ENCODE measurements at places on chromosomes 12 and 14.

DNA sequence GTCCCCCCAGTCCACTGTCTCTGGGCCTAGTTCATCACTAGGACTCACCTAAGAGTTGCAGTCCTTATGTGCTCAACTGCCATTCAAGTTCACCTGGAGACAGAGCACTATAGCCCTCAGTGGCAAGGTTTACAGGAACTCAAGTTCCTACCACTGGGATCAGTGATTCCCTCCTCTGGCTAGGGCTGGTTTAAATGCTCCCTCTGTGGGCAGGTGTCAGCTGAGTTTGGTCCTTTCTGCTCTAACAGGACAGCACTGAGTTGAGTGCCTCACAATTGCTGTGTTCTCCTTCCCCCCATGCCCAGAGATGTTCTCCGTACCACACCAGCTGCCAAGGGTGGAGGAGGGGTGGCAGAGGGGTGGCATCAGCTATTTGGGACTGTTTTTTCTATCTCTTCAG, 20.8 kb upstream of the SAV1 start:
- DNase-seq: no peak

DNA sequence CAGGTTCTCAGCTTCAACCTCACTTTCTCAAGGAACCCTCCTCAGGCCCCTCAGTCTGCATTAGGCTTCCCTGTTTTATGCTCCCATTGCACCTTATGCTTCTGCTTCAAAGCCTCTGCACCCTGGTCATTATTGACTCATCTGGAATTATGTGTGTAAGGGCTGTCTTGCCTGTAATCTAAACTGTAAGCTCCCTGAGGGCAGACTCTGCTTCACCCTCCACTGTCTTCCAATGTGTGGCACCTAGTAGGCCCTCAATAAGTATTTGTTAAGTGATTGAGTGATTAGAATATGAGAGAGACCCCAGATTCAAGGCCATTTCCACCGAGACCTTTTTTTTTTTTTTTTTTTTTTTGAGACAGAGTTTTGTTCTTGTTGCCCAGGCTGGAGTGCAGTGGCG, 79.1 kb downstream of the VCPKMT start:
- no peak for DNase-seq

DNA sequence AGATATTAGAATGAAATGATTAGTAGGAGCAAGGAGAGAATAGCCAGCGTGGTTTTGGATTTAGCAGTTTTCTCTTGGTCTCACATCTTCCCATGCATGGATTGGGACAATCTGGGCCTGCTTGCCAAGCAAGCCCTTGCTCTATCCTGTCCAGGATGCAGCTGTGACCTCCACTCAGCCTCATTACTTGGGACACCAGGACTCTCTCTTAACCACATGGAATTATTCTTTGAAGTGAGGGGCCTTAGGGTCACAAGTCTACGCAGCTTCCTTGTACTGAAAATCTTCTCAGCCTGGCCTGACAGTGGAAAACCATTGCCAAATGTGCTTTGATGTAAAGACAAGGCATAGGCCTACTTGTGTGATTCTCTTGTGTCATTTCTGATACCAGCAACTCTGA, 28.0 kb upstream of the DCN start:
- no peak for DNase-seq

DNA sequence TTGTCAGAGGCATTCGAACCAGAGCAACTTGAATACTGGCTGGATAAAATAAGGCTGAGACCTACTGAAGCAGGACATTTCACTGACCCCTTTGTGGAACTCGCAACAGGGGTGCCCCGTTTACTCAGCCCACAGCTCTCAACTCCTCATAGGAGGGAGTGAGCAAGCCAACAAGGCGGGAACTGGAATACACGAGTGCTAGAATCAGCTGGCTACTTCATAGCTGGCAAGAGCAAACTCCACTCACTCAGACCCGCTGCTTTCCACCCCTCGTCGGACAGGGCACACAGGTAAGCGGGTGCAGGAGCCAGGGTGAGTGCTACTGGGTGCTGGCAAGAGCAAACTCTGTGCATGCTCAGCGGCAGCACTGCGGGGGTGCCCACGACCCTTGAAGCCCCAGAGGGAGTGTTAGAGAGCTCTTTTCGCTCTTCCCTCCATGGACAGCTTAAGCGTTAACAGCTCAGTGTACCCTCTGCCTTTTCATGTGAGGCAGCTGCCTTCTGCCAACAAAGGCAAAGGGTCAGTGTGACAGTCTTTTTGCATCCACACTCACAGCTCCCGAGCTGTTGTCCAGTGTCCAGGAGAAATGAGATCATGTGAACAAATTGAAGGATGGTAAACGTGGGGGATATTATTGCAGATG, 15.7 kb downstream of the CAPZA3 start:
- DNase-seq: no peak

GRCh38 chr14:92651758-92652406, 96.5 kb downstream of the LGMN start:
- no peak for DNase-seq

DNA sequence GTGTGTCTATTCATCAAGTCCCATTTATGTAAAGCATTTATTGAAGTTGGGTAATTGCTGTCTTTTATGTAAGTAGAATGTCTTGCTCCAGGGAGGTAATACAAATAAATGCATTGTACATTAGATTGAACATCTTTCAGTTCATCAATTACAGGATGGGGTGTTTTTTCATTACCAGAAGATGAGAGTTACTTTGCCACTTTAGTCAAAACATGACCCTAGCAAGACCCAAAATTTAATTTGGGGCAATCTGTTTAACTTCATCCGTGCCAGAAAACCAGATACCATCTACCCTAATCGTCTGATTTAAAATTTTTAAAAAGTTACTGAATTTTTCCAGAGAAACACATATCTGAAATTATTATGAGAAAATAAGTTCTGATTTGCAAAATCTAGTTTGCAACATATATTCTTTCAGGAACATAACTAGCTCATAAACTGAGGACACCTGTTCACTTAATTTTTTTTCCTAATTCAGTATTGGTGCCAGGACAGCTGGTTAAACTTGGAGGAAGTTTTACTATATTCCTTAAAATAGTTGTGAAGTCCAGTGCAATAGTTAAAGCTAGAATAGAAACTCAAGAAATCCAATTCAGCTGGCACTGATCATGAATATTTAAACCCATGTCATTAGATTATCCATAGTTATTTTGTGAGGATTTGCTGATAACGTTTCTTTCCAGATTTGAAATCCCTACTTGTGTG, 114.5 kb downstream of the SRGAP1 start:
- DNase-seq: no peak

GRCh38 chr14:38290601-38291188, 34.8 kb upstream of the CLEC14A start:
- no peak for DNase-seq

- DNase-seq: no peak
Observed at GRCh38 chr14:73712540-73713180, 1.5 kb downstream of the PNMA1 start.

DNA sequence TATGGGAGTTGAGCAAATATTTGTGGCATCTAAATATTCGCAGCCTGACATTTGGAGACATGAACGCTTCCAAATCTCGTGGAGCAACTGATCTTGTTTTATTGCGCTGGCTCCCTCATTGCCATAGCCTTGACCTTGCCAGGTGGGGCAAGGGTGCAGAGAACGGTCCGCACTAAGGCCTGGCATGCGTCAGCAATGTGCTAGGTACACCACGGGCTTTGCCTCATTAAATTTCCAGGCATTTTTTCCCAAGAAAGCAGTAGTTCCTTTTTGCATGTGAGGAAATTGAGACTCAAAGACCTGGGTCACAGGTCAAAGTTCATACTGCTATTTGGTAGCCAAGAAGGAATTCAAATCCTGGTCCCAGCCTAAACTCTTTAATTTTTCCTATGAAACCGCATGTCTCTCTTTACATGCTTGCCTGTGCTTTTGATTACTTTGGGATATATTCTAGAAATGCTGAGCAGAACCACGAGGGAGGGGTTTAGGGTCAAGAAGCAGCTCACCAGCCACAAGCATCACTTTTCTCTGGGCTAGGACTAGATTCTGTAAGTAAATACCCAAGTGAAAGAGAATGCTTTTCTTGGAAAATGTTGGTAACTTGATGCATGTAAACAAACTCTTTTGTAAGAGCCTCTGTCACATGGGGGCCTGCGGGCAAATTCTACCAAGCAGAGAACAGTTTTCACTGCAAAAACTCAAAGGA, 891.6 kb downstream of the VRK1 start:
- DNase-seq: no peak

- no peak for DNase-seq
Observed at GRCh38 chr12:121495746-121496145, 85.1 kb downstream of the KDM2B start.

DNA sequence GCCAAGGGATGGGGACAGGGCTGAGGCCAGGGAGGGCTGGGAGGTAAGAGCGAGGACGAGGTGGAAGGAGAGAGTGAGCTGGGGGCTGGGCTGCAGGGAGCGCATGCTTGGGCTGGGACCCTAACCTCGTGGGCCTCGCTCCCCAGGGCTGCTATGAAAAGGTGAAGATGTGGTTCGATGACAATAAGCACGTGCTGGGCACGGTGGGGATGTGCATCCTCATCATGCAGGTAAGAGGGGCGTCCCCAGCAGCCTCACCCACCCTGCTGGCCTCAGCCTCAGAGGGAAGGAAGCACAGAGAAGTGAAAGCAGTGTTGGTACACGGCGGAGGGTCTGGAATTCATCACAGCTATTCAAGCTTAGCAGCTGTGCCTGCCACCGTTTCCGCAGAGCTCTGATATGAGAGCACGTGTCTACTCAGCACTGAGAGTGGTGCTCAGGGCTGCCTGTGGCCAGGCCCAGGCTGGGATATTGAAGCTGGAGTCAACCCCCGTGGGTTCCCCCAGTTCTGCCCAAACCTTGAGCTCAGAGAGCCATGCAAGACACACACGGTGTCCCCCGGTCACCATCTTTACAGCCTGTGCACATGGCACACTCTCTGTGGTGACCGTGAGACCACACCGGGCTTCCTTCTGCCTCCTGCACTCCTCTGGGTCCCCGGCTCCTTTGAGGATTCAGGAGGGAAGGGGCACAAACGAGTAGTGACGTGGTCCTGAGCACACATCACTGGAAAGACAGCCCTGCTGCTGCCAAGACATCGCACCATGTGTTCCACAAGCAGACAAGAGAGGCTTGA, 204.6 kb downstream of the TSPAN9 start:
- no peak for DNase-seq

- no peak for DNase-seq
Observed at GRCh38 chr12:92362785-92363184, 217.1 kb upstream of the BTG1 start.

DNA sequence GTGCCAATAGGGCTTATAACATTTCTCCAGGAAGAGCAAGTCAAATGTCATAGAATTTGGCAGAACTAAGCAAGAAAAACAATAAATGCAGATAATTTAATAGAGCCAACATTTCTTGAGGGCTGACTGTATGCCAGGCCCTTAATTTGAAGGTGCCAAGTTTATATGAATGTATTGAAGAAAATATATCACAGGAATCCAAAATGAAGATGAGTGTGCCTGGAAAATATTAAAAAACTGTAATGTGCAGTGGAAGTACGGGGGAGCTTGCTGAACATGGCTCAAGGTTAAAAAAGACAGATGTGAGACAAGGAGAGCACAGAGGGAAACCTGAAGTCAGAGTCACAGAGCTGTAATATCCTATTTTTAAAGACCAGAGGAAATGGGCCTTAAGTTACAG, 16.4 kb downstream of the NR1H4 start:
- DNase-seq: no peak

- no peak for DNase-seq
Observed at GRCh38 chr12:96215919-96216273, 21.7 kb downstream of the ELK3 start.

DNA sequence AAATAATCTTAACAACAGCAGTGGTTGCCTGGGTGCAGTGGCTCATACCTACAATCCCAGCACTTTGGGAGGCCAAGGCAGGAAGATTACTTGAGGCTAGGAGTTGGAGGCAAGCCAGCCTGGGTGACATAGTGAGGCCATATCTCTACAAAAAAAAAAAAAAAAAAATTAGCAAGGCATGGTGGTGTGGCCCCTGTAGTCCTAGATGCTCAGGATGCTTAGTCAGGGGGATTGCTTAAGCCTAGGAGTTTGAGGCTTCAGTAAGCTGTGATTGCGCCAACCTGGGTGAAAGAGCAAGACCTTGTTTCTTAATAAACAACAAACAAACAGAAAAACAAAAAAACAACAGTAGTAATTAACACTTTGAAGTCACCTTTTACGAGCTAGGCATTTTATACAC, 642 bp upstream of the ACSM4 start:
- no peak for DNase-seq

DNA sequence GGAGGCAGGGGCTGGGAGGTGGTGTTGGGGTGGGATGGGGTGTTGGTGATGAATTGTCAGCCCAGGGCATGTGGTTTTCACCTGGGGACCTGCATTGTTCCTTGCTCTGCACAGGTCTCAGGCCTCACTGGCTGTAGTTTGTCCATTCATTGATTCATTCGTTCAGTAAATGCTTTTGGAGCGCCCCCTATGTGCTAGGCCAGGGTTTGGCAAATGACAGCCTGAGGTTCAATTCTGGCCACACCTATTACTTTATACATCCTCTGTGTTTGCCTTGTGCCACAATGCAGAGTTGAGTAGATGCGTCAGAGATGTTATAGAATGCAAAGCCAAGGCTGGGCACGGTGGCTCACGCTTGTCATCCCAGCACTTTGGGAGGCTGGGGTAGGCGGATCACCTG, 4.7 kb downstream of the ADCK1 start:
- DNase-seq: no peak

DNA sequence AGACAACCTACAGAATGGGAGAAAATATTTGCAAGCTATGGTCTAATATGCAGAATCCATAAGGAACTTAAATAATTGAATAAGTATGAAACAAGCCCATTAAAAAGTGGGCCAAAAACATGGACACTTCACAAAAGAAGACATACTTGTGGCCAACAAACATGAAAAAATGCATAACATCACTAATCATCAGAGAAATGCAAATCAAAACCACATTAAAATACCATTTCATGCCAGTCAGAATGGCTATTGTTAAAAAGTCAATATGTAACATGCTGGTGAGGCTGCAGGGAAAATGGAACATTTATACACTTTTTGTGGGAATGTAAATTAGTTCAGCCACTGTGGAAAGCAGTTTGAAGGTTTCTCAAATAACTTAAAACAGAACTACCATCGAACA, 945.4 kb upstream of the FLRT2 start:
- DNase-seq: no peak
